NCI-H1105 treated with DMSO at 0.1 percent for 48 hours (cell line): ENCODE measurements at places on chromosomes 11 and 22.
A peak's percentile ranks its signal among the peaks of the same experiment; 100 is the strongest.

GRCh38 chr22:27420817-27421361 is 380.7 kb downstream of the MN1 start:
- DNase-seq = peak; percentile 6

DNA sequence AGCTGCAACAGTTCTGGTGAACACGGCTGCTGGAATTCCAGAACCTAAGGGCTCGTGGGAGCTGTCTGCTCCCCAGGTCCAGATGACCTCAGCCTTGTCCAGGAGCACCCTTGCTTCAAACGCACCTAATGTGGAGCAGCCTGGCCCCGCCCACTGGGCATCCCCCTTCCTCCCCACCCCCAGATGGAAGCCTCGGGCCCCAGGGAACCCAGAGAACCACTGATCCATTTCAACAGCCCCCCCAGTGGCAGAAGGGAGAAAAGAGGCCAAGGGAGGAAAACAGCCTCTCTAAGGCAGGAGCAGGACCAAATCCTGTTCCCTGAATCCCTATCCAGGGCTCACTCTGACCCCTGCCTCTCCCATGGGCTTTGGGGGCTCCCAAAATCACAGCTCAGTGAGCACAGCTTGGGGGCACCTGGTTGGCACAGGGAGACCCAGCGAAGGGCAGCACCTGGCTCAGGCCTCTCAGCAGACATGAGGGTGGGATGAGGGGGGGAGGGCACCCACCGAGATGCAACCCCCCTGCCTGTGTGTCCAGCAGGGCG is 1.2 kb downstream of the CYTH4 start:
- no peak for DNase-seq

DNA sequence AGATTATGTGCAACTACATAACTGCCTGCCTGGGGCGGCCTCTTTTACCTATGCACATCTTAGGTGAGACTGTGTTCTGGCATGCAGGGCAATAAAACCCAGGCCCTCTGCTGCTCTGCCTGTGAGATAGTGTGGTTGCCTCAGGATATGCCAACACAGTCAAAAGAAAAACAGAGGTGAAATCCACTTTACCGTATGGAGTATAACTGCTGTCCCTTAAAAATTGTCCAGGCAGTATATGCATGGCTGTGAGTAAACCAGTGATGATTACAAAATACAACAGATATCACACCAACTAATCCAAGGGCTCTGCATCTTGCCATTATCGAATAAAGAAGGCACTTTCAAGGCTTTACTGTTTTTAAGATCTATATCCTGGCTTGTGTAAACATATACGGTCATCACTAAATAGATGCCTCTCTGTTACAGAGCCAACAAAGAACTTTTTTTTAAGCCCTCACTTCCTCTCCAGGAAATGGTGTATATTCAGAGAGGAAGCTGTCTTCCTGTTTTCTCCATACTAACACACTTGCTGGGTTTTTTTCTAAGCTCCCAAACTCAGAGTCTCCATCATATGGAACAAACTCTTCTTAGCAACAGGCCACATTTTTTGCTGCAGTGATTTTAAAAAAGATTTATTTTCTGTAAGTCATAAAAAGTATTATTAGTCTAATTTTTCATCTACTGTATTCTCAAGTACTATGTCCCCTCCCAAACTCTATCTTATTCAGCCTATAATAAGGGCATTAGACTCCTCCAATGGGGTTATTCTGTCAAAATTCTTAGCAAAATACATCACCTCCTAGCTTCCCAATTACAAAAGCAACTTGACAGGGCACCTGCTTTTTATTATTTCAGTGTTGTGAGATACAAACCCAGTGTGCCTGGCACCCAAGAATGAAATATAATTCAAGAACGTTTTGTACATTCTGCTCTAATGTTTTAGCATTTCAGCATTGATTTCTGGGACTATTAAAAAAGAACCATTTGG is 135.2 kb downstream of the MAML2 start:
- DNase-seq = no peak

DNA sequence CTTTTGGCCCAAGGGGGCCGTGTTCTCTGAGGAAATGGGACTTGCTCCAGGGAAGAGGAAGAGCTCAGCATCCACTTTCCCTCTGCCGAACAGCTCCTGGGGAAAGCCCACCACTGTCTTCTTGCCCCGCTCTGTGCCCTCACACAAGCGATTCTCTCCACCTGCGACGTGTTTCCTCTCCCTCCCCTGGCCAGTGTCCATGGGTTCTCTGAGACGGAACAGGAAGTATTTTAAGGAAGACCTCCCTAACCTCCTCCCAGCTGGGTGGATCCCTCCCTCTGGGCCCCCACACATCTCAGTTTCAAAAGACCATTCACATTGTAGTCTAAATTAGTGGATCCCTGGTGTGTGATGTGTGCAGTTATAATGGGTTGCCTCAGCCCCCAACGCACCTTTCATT is 1.6 kb downstream of the TP53AIP1 start:
- no peak for DNase-seq

- DNase-seq = no peak
Observed at GRCh38 chr22:29870574-29870973, 12.4 kb upstream of the MTMR3 start.

DNA sequence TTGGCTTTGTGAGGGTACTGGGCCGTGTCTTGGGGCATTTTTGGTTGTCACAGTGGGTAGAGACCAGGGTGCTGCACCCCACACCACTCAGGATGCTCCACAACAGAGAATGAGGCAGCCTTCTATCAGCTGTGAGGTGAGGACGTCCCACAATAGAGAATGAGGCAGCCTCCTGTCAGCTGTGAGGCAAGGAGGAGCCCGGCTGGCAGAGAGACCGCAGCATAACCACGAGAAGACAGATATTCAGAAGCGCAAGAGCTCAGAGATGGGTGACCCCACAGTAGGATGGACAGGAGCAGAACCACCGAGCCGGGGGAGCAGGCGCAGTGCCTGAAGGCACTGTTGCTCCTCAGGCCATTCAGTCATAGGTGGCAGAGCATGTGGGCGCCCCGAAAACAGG is 47.6 kb downstream of the AP2A2 start:
- no peak for DNase-seq

GRCh38 chr11:64317325-64317960 is at the start of gene TRMT112:
TRMT112 (minus strand) TSS chr11:64317559; CDS start chr11:64317526, 33 bp downstream.
- DNase-seq = peak; percentile 98

GRCh38 chr11:70029115-70029860 is 48.8 kb upstream of the ANO1 start:
- no peak for DNase-seq

GRCh38 chr11:64248578-64248977 is 1.8 kb upstream of the PPP1R14B start:
- DNase-seq = no peak

GRCh38 chr11:58998480-58999290 is 59.4 kb downstream of the GLYATL1 start:
- no peak for DNase-seq

GRCh38 chr11:123608945-123609344 is 45.5 kb downstream of the SCN3B start:
- no peak for DNase-seq

GRCh38 chr11:100403816-100404215 is 283.3 kb upstream of the ARHGAP42 start:
- no peak for DNase-seq

GRCh38 chr11:40134820-40135570 is 1324.5 kb downstream of the LRRC4C start:
- no peak for DNase-seq

GRCh38 chr11:67060111-67060522 is 3.5 kb downstream of the RHOD start:
- DNase-seq = no peak

- DNase-seq = peak; percentile 5
Observed at GRCh38 chr22:48581796-48582469, 1245.7 kb downstream of the BRD1 start.

- no peak for DNase-seq
Observed at GRCh38 chr11:43835104-43835503, 45.5 kb upstream of the ALKBH3 start.

DNA sequence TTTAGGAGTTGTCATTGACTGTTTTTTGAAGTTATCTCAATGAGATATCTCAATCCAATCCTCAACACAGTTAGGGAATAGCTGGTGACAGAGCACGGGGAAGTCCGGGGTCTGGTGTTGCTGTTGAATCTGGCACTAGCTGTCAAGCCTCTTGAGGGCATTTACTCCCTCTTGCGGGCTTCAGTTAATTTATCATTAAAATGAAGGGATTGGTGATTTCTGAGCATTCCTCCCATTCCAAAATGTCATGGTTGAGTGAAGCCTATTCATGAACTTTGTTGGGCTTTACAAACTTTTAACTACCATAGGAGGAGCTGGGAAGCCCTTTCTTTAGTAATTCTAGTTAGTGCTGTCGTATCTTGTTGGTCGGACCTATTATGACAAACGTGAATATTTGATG is 40.2 kb downstream of the UVRAG start:
- DNase-seq = no peak

GRCh38 chr11:17954395-17955252 is 58.2 kb downstream of the SERGEF start:
- no peak for DNase-seq

GRCh38 chr11:121282886-121283502 is 9.6 kb upstream of the SC5D start:
- DNase-seq = no peak

DNA sequence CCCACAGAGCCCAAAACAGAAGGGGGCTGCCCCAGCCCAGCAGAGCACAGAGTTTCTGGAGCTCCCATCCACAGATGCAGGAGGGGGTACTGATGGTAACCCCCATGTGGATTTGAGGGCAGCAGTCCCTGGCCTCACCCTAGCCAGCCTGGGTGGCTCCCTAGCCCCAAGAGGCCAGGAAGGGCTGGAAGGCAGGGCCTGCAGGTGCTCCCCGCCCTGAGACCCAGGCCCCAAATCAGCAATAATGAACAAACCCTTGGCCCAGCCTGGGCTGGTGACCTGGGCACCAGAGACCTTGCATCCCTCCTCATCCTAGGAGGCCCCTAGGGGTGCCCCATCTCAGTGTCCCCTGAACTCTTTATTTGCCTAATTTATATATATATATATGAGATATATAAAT is 61.6 kb downstream of the MORC2 start:
- DNase-seq = no peak

GRCh38 chr11:3903207-3903896 is 47.9 kb downstream of the STIM1 start:
- no peak for DNase-seq

DNA sequence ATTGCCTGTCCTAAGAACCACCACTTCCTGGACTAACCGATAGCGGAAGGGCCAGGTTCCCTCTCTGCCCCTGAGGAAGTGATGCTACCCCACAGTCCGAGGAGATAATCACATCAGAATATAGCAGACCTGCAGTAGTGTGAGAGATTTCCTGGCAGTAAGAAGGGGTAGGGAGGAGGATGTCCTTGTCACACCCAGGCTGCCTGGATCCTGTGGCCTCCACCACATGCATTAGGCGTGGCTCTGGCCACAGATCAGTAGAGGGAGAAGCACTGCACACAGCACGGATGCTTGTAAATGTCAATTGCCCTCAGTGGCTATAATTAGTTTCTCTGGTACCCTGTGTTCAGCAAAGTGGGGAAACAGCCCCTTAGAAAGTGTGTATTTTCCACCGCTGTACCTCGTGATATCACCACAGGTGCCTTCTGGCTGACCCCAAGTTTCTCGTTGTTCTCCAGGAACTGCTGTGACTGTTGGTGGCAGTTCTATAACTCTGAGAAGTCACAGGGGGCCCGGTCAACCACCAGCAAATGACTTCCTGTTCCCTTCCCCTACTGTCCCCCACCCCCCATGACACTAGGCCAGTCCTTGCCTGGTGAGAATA is 61.8 kb downstream of the UBASH3B start:
- no peak for DNase-seq

- DNase-seq = no peak
Observed at GRCh38 chr11:94882931-94883330, 90.4 kb downstream of the CWC15 start.

DNA sequence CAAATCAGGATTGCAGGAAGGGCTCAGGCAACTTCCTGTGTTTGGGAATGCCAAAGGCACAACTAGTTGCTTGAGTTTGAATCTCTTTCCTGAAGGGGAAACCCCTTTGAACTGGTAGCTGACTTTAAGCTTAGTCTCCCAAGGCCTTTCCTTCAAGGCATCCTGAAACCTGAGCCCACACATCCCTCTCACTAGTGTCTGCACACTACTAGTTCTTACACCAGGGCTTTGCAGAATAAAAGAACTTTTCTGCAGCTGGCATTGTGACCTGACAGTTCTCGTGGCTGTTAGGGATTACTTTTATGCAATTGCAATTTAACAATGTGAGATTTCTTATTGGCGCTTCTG is 95.4 kb downstream of the EXT2 start:
- DNase-seq = no peak

DNA sequence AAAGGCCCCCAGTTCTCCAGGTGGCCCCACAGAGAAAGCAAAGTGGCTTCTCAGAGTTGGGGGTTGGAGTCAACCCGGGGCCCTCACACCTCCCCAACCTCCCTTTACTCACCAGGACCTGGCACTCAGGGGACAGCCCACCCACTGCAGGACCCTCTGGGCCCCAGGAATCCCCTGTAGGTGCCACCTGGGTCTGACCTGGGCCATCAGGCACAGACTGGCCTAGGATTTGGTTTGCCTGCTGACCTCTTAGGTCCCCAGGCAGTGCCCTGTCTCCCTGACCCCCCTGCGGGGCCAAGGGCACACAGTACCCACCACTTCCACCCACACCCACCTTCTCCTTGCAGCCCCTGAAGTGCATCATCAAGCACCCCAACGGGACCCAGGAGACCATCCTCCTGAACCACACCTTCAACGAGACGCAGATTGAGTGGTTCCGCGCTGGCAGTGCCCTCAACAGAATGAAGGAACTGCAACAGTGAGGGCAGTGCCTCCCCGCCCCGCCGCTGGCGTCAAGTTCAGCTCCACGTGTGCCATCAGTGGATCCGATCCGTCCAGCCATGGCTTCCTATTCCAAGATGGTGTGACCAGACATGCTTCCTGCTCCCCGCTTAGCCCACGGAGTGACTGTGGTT is 16.0 kb downstream of the POLR3H start:
- DNase-seq = no peak

DNA sequence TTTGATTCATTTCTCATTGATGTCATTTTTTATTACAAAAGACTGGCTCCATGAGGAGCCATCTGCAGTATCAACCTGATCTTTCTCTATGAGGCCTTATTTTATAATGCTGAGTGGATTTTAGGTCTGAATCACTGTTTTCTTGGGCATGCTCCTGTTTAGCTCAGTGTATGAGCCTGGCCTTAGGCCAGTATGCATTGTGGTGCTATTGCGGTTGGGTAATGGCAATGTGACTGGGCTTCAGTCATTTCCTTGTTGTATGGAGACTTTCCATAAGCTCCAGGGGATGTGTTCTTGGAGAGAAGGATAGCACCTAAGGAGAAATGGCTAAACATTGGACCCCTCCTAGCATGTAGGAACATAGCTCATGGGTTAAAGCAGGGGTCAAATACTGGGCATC is 293.2 kb downstream of the NELL1 start:
- no peak for DNase-seq

GRCh38 chr22:44548981-44549380 is 50.9 kb upstream of the RTL6 start:
- no peak for DNase-seq

GRCh38 chr11:64686466-64687170 is 36.4 kb downstream of the NRXN2 start:
- DNase-seq = no peak

GRCh38 chr22:43838571-43839307 is 23.6 kb downstream of the SULT4A1 start:
- no peak for DNase-seq
